MG63 (cell line): ENCODE measurements at places on chromosomes 3 and 15. TPM values are rescaled to one million over a fixed set of nuclear protein-coding genes. Genes with fewer than 3 reads are reported as not detected.
A peak's percentile ranks its signal among the peaks of the same experiment; 100 is the strongest.

The NAALADL2 gene
- total RNA-seq = 1.6 and 1.8 TPM in 2 replicates

DNA sequence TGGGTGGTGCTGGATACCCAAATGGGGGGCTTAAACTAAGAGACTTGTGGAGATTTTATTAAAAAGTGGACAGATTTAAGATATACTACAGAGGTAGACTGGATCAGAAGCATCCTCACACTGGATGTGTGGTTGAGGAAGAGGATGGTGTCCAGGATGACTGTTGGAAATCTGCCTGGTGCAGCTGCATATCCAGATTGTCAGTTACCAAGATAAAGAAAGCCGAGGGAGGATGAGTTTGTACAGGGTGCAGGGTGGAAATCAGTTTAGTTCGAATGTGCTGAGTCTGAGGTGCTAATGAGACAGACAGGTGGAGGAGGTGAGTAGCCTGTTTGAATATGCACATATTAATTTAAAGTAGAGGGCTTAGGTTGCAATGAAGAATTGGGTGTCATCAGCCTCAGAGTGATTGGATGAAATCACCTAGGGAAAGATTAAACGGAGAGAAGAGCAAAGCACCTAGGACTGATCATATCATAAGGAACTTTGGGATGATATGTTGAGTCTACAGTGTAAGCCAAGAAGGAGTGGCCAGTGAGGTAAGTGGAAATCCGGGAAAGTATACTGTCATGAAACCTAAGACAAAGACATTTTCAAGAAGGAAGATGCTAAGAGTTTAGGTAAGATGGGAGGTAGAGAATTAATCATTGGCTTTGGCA is 74.1 kb upstream of the GOLGA8B start:
- DNase-seq = no peak

GRCh38 chr3:46409739-46410489 is 2.9 kb downstream of the CCRL2 start:
- no peak for DNase-seq

The TJP1 gene
- total RNA-seq = 49.1 and 56.9 TPM in 2 replicates

The C3orf49 gene
- total RNA-seq = not detected in 2 replicates

GRCh38 chr3:193902607-193903511 is 233.1 kb upstream of the HES1 start:
- no peak for DNase-seq

GRCh38 chr3:136120373-136121348 is 75.5 kb downstream of the MSL2 start:
- no peak for DNase-seq

The SAMD7 gene
- not detected in 2 replicates for total RNA-seq

DNA sequence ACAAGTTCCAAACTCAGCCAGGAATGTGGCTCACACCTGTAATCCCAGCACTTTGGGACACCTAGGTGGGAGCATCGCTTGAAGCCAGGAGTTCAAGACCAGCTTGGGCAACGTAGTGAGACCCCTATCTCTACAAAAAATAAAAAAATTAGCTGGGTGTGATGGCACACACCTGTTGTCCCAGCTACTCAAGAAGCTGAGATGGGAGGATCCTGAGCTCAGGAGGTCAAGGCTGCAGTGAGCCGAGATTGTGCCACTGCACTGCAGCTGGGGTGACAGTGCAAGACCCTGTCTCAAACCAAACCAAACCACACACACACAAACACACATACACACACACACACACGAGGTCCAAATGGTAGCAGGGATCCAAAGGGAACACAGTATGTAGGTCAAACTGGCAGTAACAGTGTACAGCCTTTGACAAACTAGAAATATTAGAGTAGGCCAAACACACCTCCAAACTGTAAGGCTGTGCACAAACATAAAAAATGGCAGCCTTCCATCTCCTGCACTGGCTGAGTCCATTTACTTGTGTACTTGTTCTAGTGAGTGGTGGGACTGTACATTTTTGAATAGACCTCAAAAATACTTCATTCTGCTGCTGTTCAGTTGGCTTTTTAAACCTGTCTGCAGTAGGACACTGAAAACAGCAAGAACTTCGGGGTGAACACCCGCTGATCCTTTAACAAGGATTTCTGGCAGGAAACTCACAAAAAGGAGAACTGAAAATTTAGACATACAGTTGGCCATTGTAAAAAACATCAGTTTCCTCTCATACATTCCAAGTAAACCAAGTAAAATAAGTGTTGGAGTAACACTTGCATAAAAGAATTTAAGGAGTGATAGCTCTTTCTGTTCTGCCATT is 33.6 kb downstream of the INTS14 start:
- no peak for DNase-seq

The GOLGA8M gene
- total RNA-seq = 1.3 TPM in 1 of 2 replicates, not detected in the other

- peak; percentile 14 for DNase-seq
These were observed 37.6 kb upstream of the SLC9A9 start for GRCh38 chr3:143885780-143886427.

The GCNT3 gene
- not detected in 2 replicates for total RNA-seq

DNA sequence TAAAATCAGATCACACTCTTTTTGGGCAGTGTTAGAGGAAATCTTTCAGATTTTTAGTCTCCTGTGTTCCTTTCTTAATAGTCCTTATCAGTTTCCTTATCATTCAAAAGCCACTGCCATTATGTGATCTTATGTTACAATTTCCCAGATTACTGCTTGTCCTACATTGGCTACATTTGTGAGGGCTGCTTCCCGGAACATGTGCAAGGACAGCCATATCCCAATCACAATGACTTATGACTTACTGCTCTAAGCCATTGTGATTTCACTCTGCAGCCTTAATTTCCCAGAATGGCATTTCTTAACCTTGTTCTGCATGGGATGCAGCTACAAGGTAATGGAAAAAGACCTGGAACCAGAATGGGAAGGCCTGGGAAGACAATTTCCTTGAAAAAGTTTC is 125.1 kb upstream of the PPP2R3A start:
- no peak for DNase-seq

The SLC28A2 gene
- not detected in 2 replicates for total RNA-seq

- no peak for DNase-seq
These were observed 196.4 kb downstream of the RORA start for GRCh38 chr15:61032600-61033286.

The CYP19A1 gene
- 0.69 TPM in 1 of 2 replicates, not detected in the other for total RNA-seq

DNA sequence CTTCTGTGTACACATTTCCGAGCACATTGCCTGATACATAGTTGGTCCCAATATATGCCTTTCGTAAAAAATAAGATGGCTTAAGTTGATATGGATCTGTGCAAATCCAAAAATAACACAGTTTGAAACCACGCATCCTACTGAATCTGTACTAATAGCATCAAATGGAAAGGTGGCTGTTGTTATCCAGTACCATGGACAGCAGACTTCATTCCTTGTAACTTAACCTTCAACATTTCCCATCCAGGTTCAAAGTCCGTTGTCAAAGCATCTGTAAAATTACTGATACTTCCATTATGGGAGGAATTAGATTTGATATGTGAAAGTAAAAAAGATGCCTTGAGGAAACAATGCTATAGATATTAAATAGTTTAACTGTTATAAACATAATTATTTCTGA is 65.5 kb upstream of the C3orf49 start:
- DNase-seq = no peak

DNA sequence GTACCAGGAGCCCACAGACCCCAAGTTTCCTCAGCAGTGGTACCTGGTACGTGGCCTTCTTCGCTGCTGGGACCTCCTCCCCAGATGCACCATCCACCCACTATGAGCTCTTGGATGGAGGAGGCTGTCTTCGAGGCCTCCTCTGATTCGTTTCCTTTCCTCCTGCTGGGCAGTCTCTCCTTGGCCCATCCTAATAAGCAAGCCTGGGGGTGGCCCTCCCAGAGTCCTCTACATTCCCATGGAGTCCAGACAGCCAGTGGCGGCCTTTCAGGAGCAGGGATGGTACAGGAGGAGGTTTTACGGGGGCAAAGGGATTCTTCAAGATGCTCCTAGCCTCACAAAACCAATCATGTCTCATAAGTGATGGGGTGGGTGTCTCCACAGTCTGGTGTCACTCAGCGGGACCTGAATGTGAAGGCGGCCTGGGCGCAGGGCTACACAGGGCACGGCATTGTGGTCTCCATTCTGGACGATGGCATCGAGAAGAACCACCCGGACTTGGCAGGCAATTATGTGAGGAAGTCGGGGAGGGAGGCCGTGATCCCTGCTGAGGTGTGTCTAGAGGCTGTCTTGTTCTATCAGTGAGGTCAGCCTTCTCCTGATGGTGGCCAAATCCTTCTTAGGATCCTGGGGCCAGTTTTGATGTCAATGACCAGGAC is 7.7 kb upstream of the FES start:
- DNase-seq = no peak

DNA sequence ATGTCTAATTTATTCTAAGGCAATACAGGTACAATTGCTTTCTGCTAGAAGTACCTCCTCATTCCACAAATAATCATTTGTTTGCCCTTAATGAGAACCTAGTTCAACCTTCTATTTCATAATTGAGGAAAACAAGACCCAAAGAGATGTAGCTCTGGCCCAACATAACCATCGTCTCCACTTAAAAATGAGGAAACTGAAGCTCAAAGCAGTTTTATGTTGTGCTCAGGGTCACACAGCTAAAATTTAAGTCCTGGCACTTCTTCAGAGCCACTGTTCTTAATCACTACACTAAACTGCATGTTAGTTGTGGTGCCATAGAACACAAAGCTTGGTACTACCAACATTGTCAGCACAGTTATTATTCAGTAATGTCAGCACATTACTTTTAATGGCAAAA is 108.0 kb downstream of the SERPINI1 start:
- DNase-seq = no peak

The MRPL47 gene
- total RNA-seq = 87.3 and 101 TPM in 2 replicates

- DNase-seq = no peak
These were observed 6.0 kb downstream of the ADCY5 start for GRCh38 chr3:123442908-123443307.

- DNase-seq = no peak
These were observed 247.2 kb upstream of the LRRN1 start for GRCh38 chr3:3551981-3552380.

DNA sequence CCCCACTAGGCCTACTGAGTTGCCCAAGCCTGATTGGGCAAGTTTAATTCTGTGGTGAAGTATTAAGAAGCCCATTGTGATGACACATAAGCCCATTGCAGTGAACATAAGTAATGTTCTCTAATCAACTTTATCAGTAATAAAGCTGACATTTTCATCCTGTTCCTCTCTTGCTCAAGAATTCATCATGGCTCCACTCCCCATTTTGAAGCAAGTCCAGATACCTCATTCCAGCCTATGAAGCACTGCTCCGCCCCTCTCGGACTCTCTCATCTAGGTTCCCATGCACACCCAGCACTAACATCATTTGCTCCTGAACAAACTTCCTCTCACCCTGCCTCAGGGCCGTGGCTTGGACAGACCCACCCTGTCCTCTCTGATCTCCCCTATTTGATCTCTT is 10.5 kb downstream of the SHF start:
- DNase-seq = no peak

The ST3GAL6 gene
- 1.4 and 2.0 TPM in 2 replicates for total RNA-seq

The DUOXA2 gene
- not detected in 2 replicates for total RNA-seq

The MST1 gene
- 0.33 TPM in 1 of 2 replicates, not detected in the other for total RNA-seq

The GOLGA6L10 gene
- total RNA-seq = not detected in 2 replicates

DNA sequence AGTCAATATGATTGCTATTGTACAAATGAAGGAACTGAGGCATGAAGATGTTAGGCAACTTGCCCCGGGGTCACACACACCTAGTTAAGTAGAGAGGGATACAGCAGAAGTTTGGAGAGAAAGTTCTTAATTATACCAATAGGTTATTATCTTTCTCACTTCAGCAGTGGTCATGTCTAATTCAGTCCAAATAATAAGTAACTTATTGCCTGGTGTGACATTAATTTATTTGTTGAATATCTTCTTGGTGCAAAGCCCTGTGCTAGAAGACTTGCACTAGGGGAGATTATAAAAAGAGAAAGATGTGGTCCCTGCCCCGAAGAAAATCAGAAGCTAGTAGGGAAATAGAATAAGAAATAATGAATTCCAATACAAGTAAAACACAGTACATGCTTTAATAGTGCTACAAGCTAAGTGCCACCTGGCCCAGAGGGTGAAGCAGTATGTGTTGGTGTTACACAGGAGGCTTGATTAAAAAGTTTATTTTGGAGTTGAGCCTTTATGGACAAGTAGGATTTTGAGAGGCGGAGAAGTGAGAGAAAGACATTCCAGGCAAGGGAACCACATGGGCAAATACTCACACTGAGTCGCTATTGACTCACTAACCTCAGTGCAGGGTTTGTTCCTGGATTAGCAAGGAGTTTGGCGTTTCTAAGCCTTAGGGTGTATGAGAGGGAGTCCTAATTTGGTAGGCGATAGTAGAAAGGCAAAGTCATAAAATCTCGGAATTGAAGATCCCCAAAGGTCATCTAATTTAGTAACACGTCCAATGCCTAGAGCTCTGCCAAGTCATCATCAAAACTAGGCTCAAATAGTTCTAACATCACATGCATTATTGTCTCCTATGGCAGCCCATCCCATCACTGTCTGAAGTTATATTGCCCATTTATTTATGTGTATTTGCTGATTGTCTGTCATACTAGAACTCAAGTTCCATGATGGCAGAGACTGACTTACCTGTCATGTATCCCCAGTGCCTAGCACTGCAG is 19.2 kb upstream of the GSK3B start:
- peak; percentile 66 for DNase-seq

DNA sequence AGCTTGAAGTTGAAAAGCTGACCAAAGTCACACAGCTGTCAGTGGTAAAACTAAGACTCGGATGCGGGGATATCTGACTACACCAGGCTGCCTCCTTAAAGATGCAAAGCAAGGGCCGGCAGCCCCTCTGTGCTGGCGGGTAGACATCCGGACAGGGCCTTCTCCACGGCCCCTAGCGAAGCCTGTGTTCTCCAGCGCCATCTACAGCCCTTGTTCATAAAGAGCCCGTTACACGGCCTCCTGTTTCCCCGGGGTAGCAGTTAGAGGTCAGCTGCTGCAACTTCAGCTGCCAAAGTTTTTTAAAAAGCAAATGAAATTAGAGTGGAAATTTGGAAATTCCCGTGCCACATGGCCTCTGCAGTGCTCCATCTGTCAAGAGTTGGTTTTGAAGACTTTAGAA is 383.0 kb downstream of the TBL1XR1 start:
- DNase-seq = peak; percentile 33

The UCN2 gene
- total RNA-seq = 1.1 TPM in 1 of 2 replicates, not detected in the other

- DNase-seq = no peak
These were observed 10.3 kb downstream of the SEMA3G start for GRCh38 chr3:52434491-52435115.

DNA sequence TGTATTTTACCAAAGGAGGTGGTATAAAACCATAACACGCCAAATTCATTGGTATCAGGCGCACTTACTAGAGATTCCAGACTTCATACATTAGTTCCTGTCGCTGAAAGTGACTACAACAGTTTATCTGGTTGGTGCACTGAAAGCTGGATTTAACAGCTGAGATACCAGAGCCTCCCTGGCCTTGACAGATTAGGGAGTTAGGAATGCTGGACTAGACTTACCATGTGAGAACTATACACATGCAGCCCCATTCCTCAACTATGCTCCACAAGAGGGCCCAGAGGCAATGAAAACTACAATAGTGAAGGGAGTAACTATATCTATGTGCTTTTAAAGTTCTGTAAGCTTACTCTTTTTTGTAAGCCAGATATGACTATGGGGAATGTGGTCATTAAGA is 174.4 kb downstream of the STAG1 start:
- DNase-seq = no peak
